ENCODE measurements at places on chromosomes 3 and 15.

DNA sequence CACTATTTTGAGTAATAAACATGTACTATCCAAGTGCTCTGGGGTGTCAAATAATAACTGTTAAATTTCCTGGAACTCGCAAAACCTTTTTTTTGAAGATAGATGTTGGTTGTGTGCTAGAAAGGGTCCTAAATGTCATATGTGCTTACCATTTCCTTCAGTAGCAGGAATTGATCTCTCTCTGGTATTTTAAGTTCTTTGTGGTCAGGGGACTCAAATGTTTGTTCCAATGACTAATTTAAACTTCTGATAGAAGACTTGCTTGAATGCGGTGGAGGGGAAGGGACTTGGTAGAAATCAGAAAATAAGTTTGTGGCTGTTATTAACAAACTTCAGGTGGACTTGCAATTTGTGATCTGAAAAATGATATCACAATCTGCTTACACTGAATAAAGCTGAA is 26.8 kb downstream of the ARIH2 start:
- no peak for DNase-seq

GRCh38 chr15:77107531-77108355 is 36.8 kb upstream of the TSPAN3 start:
- no peak for DNase-seq

GRCh38 chr3:177110386-177110785 is 86.9 kb downstream of the TBL1XR1 start:
- no peak for DNase-seq

DNA sequence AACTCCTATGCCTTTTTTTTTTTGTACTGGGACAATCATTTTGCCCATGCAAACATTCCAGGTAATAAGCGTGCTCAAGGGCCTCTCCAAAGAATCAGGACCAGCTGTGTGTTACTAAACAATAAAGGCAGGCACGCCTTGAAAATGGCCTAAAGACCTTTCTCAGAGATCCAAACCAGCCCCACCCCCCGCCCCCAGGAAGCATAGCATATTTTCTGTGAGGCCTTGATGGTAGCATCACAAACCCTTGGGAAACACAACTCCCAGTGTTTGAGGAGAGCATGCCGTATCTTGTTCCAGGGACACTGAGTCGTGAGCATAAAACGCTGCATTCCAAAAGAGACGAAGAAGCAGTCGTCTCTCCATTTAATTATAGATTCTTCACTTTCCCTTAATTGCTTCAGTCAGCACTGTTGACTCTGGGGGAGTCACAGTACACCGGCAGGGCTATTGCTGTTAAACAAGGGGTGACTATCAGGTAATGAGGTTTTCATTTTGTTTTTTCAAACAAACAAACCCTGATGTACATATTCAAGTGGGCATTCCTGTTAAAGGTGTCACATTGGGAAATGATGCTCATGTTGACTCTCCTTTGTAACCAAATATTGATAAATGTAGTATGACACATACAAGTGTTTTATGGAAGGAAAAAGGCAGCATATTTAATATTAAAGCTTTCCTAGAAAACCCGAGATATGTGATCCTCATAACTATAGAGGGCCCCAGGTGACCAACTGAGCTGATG is 4.4 kb upstream of the TPM1 start:
- no peak for DNase-seq

- DNase-seq = no peak
Observed at GRCh38 chr3:31102196-31102879, 207.9 kb upstream of the GADL1 start.

- no peak for DNase-seq
Observed at GRCh38 chr15:83283138-83283812, 1.2 kb downstream of the BNC1 start.

- no peak for DNase-seq
Observed at GRCh38 chr15:35304389-35304788, 219.3 kb upstream of the NANOGP8 start.

Measured in T-helper 22 cell (primary cell).